ENCODE measurements at places on chromosomes 6 and 20.

GRCh38 chr6:45369870-45370269, 7.9 kb downstream of the SUPT3H start:
- no peak for DNase-seq

DNA sequence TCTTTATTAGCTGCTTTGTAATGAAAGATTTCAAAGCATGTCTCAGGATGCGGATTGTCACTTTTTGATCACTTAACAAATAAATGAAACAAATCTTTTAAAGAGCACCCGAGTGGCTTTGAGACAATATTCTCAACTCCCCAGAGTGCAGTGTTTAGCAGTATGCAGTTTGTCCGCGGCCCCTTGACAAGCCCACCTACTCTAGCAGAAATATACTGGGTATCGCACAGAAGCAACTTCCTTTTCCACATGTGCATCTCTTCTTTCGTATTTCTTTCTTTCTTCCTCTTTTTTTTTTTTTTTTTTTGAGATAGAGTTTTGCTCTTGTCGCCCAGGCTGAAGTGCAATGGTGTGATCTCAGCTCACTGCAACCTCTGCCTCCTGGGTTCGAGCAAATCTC, 84.5 kb upstream of the FAM184A start:
- no peak for DNase-seq

GRCh38 chr20:32625996-32626395, 40.9 kb upstream of the NOL4L start:
- DNase-seq, result no peak

GRCh38 chr20:61896058-61896961, 169.4 kb downstream of the TAF4 start:
- DNase-seq, result no peak

DNA sequence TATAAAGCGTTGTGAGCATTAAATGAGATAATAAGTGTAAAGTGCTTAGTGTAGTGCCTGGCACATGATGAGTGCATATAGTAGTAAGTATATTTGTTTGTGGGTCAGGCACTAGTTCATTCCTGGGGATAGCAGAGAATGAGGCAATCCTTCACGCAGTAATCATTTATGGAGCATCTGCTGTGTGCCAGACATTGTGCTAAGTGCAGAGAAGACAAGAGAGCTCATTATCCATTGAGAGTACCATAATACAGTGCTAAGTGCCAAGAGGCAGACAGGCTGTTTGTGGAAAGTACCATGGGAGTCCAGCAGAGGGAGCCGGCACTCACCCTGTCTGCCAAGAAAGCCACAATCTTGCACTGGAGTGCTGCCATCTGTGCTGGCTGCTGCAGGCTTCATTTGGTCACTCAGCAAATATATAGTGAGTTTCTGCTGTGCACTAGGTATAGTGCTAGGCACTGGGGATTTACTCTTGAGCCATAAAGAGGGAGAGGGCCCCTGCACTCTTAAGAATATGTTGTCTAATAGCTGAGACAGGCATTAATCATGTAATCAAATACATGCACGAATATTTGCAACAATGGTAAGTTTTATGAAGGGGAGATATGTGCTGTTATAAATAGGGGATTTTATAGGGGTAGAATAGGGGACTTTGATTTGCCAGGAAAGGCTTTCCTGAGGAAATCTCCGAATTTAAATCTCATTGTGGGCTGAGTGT, 12.9 kb upstream of the MROH8 start:
- DNase-seq, result peak; percentile 54

- DNase-seq, result no peak
Observed at GRCh38 chr6:5447921-5448320, 186.6 kb downstream of the FARS2 start.

GRCh38 chr20:49914310-49915117, 815 bp downstream of the SPATA2 start:
- DNase-seq, result no peak

- no peak for DNase-seq
Observed at GRCh38 chr20:11018668-11019170, 344.9 kb upstream of the JAG1 start.

DNA sequence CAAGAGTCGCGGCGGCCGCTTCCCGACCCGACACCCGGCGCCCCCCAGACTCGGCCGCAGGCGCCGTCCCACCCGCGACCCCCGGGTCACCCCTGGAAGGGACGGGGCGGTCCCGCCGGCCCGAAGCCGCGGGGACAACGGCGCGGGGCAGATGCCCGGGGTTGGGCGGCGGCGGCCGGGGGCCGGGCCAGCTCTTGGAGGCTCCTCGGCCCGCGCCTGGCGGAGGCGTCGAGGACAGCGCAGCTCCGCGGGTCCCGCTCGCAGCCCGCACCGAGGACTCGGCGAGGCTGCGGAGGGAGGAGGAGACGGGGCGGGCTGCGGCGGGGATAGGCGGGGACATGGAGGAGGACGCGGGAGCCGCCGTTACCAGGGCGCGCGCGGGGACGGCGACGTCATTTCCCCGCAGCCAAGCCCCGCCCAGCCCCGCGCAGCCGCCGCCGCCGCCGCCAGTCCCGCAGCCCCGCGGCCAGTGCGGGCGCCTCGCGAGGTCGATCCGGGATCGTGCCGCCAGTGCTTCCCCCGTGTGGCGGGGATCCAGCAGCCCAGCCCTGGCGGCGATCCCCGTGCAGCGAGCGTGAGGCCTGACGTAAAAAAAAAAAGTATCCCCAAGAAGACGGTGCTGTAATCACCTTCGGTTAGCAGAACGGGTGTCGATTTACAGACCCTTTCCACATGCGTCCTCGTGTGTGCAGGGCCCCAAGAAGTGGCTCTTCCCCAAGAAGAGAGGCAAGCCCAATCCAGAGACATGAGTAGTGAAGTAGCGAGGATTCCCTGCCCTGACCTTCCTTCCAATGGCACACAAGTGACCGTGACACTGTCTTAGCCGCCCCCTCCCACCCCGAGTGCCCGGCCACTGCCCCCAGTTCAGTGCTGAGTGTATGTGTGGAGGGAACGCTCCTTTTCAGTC, at the start of gene FAM184A:
Gene FAM184A, minus strand, starts transcription at position 289 of the 907 bp plus-strand sequence. CDS start 365 bp downstream, outside the sequence.
- peak; percentile 58 for DNase-seq

DNA sequence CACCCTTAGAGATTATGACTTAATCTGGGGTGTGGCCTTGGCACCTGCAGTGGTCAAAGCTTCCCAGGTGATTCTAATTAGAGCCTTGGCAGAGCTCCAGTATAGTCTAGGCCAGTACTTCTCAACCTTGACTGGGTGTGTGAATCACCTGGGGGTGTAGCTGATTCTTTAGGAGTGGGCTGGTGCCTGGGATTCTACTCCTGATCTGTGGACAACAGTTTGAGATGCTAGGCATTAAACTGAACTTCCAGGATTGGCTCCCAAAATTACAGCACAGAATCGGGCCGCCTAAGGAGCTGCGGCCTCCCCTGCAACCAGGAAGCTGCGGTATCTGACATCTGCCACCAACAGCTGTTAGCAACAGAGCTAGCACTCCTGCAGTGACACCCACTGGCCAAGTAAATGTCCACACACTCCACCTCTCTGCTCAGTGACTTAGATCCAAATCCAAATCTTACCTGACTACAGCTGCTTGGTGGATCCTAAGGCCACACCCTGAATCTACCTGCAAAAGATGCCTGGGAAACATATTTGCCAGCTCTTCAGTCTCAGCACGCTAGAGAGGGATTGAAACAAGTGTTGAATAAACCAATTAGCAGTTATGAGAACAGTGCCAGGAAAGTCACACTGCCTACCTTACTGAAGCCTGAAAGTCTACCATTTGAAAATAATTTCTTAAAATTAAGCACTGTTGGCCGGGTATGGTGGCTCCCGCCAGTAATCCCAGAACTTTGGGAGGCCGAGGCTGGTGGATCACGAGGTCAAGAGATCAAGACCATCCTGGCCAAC, 126.7 kb downstream of the UNC5CL start:
- no peak for DNase-seq

DNA sequence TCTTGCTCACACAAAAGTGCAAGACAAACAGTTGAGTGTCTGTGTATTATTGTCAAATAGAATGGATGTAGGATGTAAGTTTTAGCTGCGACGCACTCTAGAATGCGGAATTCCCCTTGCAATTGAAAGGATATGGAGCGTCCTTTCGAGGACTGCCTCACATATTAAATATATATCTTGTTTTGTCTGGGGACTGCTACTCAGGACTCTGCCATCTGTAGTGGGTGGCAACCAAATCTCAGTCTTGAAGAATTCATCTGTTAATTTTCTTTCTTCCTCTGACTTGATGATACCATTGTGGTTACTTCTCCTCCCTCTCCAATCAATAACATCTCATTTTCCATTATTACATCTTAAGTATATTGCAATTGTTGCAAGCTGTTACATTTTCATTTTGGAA, 121.6 kb downstream of the SOX4 start:
- no peak for DNase-seq

- DNase-seq, result no peak
Observed at GRCh38 chr6:63584125-63584514, 11.8 kb downstream of the LOC128125822 start.

DNA sequence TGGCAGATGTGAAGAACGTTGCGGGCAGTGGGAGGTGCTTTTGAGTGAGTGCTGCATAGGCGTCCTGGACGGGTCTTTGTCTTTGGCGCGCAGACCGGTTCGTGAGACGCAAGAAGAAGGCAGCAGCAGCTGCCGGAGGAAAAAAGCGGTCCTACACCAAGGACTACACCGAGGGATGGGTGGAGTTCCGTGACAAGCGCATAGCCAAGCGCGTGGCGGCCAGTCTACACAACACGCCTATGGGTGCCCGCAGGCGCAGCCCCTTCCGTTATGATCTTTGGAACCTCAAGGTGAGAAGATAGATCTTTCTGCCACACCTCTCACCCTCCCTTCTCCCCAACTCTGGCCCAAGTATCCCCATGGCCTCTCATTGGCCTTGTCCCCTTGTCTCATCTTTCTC, 1.1 kb downstream of the ABT1 start:
- DNase-seq, result no peak

DNA sequence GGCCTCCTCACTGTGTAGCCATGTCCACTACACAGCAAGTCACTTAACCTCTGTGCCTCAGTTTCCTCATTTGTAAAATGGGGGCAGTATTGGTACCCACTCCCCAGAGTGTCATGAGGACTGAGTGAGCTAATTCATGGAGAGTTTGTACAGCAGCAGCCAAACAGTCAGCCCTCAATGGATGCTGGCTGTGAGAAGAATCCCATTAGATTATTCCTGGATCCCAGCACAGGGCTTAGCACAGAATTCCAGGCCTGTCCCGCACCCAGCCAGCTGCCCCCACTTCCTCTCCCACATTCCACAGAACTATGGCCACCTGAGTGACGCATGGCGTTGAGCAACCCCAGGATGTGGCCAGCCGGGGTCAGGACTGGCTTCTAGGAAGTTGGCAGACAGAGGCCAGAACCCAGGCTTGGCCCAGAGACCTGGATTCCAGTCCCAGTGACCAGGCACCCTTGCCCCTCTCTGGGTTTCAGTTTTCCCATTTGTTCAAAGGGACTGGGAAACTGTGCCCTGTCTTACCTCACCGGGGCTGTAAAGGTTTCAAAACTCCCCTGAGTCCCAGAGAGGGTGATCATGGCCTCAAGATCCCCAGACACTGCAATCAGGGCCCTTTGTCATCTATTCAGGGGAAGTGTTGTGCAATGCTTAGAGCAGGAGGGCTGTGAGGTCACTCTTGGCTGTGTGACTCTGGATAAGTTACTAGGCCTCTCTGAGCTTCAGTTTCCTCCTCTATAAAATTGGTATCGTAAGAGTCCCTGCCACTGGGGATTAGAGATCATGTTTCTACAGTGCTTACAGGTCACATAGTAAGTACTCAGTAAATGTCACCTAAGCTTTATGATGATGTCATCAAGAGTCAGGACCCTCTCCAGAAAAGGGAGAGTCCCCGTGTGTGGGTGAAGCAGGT, 3.0 kb upstream of the TGM2 start:
- DNase-seq, result no peak

DNA sequence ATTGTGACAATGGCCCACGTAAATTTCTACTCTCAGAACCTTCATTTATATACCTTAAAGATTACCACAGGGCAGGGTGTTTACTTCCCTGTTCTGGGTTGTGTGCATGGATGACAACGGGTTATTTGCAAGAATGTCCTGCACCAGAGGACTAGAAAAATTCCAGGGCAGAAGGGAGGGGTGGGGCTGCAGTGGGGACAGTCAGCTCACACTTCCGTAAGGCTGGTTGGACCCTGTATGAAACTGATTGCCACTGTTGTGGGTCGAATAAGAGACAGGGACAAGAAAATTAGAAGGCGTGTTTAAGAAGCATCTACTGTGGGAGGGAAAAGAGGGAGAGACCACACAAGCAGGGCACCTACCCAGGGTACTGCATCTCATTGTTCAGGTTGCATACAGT, 96.5 kb downstream of the SNAP25 start:
- no peak for DNase-seq

GRCh38 chr20:539191-539590, 4.4 kb downstream of the CSNK2A1 start:
- DNase-seq, result no peak

DNA sequence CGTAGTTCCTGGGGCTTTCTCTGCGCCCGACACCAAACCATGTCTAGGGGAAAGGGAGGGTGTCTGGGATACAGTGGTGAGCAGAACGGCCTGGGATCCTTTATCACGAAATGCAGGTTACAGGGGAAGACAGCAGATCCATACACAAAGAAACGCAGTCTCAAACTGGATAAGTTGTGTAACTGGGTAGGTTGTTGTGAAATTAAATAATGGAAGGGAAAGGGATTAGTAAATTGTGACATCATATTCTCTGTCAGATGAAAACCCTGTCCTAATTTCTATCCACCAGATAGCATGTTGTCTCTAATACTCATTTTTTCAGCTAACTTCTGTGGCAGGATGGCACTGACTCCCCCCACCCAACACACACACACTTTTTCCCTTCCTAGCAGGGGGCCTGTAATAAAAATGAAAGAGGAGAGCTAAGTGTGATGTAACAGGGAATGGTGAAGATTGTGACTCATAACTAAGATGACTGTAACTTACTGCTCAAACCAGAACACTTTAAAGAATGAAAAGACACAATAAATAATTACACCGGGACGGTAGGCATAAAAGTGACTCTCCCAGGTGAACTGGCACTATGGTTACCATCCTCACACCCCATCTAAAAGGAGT, 769 bp upstream of the TRPC4AP start:
- peak; percentile 49 for DNase-seq

- no peak for DNase-seq
Observed at GRCh38 chr20:56928007-56928406, 298.9 kb downstream of the TFAP2C start.

GRCh38 chr20:37347891-37348791, 2.2 kb downstream of the SRC start:
- peak; percentile 7 for DNase-seq

GRCh38 chr6:138529478-138529877, 30.2 kb upstream of the NHSL1 start:
- DNase-seq, result no peak

GRCh38 chr6:100726666-100727065, 154.5 kb downstream of the ASCC3 start:
- no peak for DNase-seq

All from stimulated activated CD4-positive, alpha-beta T cell treated with anti-CD3 and anti-CD28 coated beads, Interleukin-2, amount 100 ng/mL, for 4 hours (primary cell).